ENCODE measurements at places on chromosomes 2 and 18. TPM values are rescaled to one million over a fixed set of nuclear protein-coding genes. Genes with fewer than 3 reads are reported as not detected.

Gene LGALSL
- polyA plus RNA-seq: 4.7 TPM

DNA sequence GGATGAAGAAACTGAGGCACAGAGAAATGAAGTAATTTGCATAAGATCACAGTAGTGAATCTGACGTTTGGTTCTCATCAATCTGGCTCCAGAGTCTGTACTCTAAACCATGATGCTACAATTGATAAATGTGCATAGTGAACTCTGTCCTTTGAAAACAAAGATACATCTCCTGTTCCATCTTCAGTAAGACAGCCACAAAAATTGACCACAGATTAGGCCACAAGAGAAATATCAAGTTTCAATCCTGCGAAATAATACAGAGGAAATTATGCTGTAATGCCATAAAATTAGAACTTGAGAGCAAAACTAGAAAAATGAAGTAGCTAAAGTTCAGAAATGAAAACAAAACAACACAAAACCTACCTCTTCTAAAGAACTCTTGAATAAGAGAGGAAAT, 28.4 kb downstream of the FAM98A start:
- no peak for DNase-seq

- no peak for DNase-seq
These were observed 18.4 kb upstream of the REV1 start for GRCh38 chr2:99507937-99508818.

Gene TOGARAM2
- polyA plus RNA-seq: 1.6 TPM

- no peak for DNase-seq
These were observed 54.9 kb upstream of the CRIM1 start for GRCh38 chr2:36300697-36301096.

- no peak for DNase-seq
These were observed 64.0 kb downstream of the MBP start for GRCh38 chr18:77068321-77069312.

Measured in urinary bladder (tissue), 4 donors.